ENCODE measurements at places on chromosomes 3 and 15.

GRCh38 chr15:73335026-73335425 is 33.7 kb downstream of the HCN4 start:
- no peak for DNase-seq

- no peak for DNase-seq
Observed at GRCh38 chr3:181461381-181461780, 250.3 kb upstream of the SOX2 start.

- no peak for DNase-seq
Observed at GRCh38 chr3:189353318-189353965, 181.7 kb downstream of the TPRG1 start.

DNA sequence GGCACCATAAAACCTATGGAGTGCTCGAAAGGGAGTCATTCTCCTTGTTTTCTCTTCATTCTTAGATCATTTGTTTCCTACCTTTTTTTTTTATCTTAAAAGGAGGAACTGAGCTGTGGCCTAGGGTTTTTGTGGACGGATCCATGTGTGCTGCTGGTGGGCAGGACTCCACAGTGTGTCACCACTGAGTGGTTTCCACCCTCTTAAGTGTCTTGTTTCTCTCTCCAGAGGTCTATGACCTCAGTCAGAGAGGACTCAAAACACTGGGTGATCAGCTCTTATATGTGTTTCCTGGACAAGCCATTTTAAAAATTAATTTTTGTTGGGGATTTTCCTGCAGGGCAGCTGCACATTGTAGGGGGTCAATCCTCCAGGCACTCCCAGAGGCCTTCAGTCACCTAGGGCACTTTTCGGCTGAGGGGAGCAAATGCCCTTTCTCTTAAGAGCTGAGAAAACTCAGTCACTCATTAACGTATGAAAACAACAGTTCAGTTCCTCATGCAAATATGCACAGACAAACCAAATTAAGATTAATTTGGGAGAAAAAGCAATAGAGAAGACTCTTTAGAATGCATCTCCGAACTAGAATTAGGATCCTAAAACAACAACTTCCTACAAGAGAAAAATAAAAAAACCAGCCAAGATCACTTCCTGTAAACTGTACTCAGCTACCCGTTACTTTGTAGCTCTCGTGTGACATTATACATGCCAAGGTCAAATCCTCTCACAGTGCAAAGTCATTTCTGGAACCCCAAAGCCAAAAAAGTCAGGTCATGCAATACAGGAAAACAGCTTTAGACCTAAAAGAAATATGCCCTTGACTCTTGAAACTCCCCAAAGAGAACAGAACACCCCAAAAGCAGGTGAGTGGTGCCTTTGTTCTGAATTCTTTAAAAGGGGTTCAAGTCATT is 27.6 kb upstream of the FAM3D start:
- DNase-seq = no peak

DNA sequence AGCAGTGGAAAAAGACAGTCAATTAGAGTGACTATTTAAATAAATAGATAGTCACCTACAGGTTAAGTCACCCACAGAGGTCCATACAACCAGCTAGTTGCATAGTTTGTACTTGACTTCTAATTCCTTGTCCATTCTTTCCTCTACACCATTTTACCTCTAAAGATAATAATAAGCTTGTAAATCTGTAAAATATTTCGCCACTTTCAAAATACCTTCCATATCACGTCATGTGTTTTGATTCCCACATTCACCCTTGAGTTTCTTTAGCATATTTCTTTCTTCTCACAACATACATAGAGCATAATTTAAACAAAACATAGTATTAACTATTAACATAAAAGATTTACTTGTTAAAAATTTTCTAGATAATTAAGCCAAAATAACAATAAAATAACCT is 689.6 kb downstream of the MECOM start:
- no peak for DNase-seq

GRCh38 chr3:46495901-46496456 is 1.8 kb upstream of the RTP3 start:
- DNase-seq = no peak

DNA sequence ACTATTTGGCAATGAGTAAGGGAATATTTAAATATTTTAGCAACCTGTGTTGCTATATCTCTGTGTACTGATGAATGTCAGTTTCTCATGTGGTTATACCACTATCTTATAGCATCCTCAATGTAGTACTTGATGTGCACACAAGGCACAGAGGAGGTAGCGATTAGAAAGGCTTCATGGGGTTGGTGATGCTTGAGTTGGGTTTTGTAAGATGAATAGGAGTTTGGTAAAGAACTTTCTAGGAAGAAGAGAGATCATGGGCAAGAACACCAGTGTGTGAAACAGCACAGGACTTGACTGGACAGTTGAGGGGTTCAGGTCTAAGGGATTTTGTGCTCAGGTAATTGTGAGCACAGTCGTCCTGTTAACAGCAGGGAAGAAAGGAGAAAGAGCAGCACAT is 38.1 kb downstream of the LPP start:
- DNase-seq = no peak

DNA sequence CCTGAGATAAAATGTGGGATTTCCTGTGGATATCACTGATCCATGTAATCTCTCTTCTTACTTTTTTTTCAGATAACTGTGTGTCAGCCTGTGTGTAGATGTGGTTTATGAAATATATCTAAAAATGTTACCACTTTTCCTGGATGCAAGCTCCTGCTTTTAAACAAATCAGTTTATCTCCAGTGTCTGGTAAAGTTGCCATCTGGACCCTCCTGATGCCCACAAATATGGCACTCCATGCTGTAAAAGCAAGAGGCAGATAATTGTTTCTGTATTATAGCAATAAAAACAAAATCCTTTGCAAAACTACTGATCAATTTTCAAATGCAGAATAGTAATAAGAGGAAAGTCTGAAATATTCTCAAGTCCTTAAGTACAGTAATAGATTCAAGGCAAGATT is 7.6 kb upstream of the DCLK3 start:
- DNase-seq = no peak

- DNase-seq = no peak
Observed at GRCh38 chr15:71390096-71390495, 274.8 kb downstream of the THSD4 start.

DNA sequence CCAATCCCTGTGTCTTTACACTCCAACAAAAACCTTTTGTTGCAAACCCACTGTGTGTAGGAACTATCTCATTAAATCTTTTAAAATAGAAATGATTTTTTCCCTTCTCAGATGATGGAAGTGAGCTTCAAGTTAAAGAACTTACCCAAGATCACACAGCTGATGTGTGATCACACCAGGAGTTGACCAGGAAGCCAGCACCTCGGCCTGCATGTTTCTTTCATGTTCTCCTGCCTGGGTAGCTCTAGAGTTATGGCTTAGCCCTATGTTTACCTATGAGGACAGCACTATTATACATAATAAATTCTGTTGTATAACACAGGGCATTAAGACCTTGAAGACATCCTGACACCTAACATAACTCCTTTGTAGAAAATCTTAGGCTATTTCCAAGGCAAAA is 132.1 kb upstream of the KLHL25 start:
- no peak for DNase-seq

DNA sequence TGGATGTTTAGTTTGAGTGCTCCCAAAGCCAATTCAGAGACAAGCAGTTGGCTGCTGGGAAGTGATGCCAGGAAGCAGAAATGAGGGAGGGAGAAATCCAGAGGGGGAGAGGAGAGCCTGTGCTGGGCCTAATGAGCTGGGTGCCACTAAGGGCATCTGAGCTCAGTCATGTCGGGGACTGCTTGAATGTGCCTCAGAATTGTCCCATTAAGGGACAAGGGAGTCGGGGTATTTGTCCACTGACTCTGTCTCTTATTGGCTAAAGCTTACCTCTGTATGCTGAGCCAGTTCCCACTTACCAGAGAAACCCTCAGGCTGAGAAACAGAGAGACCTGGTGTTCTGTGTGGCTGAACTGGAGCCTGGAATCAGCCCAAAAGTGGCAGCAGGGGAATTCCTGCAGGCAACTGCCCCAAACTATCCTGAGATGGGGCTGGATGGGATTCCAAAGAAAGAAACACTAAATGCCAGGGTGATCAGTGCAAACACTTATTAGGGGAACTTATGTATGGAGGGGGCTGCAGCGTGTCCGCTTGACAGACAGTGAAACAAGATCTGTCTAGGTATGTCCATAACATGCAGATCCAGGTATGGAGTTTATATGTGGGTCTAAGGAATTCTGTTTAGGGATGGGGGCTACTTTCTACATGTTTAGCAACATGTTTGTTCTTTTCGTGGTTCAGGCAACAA is 48.6 kb downstream of the NR1D2 start:
- no peak for DNase-seq

GRCh38 chr15:83671603-83672002 is 17.7 kb downstream of the ADAMTSL3 start:
- DNase-seq = no peak

DNA sequence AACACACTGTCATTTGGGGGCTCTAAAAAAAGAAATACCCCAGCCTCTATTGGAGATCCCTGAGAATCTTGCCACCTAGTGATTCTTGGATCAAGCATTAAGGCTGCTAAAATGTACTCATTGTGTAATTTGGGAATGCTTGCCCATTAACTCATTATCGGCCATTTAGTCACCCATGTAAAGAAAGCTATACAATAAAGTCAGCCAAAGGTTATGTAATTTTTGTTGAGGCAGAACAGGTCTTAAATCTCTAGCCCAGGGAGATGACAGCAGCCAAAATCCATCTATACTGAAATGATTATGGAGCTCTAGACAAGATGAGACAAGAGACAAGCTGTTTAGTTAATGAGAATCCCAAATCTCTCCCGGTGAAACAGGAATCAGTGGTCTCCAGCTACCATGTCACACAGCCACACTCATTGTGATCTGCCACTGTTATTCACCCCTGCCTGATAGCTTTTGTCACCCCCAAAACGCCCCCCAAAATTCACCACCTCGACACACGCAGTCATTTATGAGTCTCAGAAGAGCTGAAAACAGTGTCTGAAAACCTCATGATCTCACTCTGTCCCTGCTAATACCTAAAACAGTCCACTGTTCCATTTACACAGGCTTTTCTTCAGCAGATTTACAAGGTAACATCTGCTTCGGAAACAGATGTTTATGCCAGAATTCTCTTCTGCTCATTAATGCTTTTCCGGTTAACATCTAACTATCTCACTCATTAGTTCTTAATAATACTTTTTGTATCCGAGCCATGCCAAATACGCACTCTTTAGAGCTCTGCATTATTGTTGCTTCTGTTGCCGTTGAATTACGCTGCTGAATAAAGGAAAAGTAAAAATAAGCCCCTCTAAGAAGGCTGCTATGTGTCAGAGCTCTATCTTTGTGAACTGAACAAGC is 138.5 kb downstream of the RORA start:
- DNase-seq = no peak

GRCh38 chr3:125965505-125965904 is 3.5 kb upstream of the ROPN1B start:
- no peak for DNase-seq

DNA sequence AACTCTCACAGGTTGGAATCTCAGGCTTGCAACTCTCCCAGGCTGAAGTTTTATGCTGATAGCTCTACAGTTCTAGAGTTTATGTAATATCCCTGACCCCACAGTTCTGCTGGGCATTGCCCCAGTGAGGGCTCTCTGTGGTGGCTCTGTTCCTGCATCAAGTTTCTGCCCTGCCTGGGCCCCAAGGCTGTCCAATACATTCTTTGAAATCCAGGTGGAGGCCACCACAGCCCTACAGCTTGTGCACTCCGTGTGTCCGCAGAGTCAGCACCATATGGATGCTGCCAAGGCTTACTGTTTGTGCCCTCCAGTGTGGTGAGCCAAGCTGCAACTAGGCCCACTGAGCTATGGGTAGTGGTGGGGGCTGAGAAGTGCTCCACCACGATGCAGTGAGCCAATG is 1141.2 kb upstream of the EPHA6 start:
- no peak for DNase-seq

- no peak for DNase-seq
Observed at GRCh38 chr15:46567968-46568367, 933.1 kb downstream of the SQOR start.

GRCh38 chr15:60548101-60548500 is 69.2 kb upstream of the ICE2 start:
- peak; percentile 26 for DNase-seq

- DNase-seq = peak; percentile 90
Observed at GRCh38 chr3:129160891-129161859, at the start of gene ISY1. Gene ISY1, minus strand, starts transcription at chr3:129161063. Its CDS starts 88 bp downstream, at chr3:129160975.

- no peak for DNase-seq
Observed at GRCh38 chr3:60855250-60855649, 396.0 kb downstream of the FHIT start.

GRCh38 chr15:40471105-40471807 is 472 bp downstream of the CHST14 start:
- DNase-seq = no peak

GRCh38 chr3:177234121-177234520 is 36.8 kb upstream of the TBL1XR1 start:
- DNase-seq = no peak

DNA sequence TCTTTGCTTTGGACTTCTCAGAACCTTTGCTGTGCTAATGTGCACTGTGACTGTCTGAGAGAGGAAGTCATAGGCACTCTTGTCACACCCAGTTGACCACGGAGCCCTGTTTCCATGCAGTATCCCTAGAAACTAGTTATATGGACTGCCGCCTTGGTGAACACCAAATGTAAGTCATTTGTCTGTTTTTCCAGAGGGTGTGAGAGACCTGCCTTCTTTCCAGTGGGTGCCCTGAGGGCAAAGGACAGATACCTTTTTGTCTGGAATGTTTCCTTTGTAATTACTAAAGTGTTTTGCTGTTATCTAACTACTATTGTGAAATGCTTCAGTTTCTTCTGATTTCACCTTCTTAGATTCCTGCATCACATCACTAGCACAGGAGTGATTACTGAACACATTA is 91.8 kb downstream of the LARS2 start:
- no peak for DNase-seq

DNA sequence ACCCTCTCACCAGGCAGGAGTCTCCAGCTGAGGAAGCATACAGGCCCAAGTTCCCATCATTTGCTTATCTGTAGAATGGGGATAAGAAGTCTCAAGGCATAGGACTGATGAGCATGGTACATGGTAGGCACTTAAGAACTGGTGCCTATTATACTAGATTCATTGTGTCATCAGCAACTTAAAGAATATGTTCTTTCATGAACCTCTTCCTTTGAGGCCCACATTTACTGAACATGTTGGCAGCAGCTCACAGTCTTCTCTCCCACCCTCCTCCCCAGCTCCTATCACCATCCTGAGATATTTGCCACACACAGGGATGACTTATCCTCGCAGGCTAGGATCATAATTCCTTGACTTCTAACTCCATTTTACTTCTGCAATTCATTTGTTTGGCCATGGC is 142.5 kb downstream of the PDE8A start:
- DNase-seq = no peak

DNA sequence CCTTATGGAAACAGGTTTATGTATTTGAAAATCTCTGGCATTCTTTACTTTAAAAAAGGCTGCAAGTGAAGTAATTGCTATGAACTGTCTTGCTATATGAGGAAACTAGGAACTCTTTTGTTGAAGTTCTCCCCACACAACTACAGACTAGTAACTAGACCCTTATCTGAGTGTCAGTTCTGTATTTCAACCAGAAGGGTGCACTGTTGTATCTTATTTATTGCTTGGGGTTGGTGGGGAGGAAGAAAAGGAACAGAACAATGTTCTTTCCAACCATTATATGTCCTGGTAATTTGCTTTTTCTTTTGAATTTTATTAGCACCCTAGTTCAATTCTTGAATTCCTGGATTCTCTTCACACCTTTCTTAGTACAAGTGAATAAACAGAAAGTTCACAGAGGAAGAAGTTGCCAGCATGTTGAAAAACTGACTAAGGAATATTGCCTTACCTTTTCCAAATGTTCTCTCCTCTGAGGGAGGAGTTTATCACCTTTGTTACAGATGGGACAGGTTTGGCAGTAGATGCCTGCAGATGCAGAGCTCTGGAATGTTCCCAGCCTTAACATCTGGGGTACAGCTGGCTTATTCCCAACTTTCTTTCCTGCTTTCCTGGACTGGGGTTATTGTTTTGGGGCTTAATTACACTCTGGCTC is 162.4 kb upstream of the CFAP20DC start:
- DNase-seq = peak; percentile 28
